ENCODE measurements at places on chromosomes 3 and 15.

- DNase-seq, result no peak
Measured at GRCh38 chr3:15726043-15726442, 71.7 kb downstream of the ANKRD28 start.

- DNase-seq, result no peak
Measured at GRCh38 chr3:78906245-78906644, 861.6 kb downstream of the ROBO1 start.

DNA sequence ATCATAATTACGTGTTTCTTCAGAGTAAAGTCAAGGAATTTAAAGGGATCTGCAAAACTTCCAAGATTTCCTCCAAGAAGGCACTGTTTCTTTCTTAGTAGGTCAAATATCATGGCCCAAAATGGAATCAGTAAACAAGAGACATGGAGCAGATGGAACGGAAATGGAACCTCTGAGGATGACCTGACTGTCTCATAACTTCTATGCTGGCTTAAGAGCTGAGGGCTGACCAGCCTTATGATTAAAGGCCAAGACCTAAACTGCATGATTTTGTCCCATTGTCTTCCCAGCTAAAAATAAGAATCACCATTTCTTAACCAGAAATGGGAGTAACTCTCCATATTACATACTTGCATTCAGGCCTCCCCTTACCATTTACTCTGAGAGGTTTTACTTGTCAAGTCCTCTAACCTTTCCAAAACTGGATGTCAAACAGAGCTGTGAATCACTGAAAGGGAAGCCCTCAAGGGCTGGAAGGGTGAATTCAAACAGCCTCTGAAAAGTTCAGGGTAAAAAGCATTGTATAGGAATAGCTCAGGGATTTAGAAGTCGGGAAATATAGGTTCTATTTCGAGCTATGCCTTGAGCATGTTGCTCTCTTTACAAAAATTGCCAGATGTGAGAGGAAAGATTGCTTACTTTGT is 103.7 kb downstream of the MEIS2 start:
- no peak for DNase-seq

GRCh38 chr3:176046703-176047102 is 1150.6 kb downstream of the TBL1XR1 start:
- no peak for DNase-seq

GRCh38 chr3:60798456-60798855 is 452.8 kb downstream of the FHIT start:
- no peak for DNase-seq

DNA sequence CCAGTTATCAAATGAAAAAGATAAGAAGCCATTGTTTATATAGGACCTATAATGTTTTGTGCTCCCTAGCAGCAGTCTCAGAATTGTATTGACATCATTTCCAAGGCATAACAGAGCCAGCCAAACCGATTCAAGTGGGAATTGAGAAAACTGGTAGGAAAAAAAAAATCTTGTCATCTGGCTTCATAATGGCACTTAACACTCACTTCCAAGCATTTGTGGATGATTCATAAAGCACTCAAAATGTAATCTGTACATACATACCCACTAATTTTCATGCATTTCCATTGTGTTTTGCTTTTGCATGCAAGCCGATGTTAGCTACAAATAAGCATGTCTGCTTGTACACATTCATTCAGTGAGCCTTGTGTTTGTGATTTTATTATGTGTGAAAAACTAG is 18.6 kb upstream of the TRPC1 start:
- no peak for DNase-seq

GRCh38 chr15:62498712-62499111 is 333.6 kb upstream of the C2CD4B start:
- DNase-seq, result no peak

- DNase-seq, result no peak
Measured at GRCh38 chr3:13075318-13075717, 2.1 kb upstream of the IQSEC1 start.

DNA sequence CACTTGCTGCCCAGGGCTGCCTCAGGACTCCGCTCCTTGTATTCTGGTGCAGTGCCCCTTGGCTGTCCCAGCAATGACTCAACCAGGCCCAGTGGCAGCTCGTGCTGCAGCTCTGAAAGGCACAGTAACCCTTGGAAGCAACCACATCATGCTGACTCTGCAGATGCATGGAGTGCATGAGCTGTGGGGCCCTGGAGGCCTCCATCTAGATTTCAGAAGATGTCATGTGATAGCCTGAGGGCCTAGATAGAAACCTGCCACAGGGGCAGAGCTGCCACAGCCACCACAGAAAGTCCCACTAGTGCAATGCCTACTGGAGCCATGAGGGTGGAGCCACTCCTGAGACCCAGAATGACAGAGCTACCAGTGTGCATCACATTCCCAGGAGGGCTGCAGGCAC is 117.1 kb upstream of the SMAD3 start:
- DNase-seq, result peak; percentile 78

GRCh38 chr15:64739156-64739555 is 36.2 kb downstream of the RBPMS2 start:
- DNase-seq, result no peak

GRCh38 chr3:172516318-172517214 is 6.7 kb downstream of the TNFSF10 start:
- DNase-seq, result peak; percentile 96

DNA sequence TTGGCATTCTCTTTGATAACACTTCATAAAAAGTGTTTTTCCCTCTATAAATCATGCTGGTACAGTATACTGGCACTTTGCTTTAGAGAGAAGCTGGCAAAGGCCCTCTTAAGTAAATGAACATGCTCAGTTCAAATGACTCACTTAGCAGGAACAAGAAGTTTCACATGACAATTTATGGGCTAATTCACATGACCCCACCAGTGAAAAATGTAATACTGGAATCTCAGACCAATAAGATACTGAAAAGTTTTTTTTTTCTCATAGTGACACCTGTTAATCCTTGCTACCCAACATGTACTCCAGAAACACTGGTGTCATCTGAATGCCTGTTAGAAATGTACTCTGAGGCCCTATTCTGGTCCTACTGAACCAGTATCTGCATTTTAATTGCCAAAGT is 13.9 kb downstream of the BTBD1 start:
- DNase-seq, result no peak

GRCh38 chr3:46321461-46322104 is 32.3 kb upstream of the CCR2 start:
- DNase-seq, result no peak

DNA sequence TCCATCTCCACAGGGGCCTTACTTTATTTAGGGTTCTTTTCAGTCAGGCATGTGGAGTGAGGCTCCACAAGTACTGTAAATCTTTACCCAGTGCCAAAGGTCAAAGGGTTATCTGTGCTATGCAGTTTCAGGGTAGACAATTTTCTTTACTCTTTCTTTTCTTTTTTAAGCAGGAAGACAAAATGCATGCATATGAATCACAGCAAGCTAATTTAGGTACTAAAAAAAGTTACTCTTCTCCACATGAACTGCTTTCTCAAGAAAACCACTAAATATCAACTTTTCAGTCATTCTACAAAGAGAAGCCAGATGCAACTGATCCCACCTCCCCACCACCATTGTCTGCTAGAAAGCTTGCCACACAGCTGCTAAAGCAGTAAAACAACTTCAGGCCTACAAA is 73.3 kb upstream of the PYGO1 start:
- DNase-seq, result peak; percentile 15

GRCh38 chr3:38950581-38950980 is 101.2 kb downstream of the SCN11A start:
- no peak for DNase-seq

GRCh38 chr3:155809181-155809580 is 3.1 kb upstream of the C3orf33 start:
- no peak for DNase-seq

DNA sequence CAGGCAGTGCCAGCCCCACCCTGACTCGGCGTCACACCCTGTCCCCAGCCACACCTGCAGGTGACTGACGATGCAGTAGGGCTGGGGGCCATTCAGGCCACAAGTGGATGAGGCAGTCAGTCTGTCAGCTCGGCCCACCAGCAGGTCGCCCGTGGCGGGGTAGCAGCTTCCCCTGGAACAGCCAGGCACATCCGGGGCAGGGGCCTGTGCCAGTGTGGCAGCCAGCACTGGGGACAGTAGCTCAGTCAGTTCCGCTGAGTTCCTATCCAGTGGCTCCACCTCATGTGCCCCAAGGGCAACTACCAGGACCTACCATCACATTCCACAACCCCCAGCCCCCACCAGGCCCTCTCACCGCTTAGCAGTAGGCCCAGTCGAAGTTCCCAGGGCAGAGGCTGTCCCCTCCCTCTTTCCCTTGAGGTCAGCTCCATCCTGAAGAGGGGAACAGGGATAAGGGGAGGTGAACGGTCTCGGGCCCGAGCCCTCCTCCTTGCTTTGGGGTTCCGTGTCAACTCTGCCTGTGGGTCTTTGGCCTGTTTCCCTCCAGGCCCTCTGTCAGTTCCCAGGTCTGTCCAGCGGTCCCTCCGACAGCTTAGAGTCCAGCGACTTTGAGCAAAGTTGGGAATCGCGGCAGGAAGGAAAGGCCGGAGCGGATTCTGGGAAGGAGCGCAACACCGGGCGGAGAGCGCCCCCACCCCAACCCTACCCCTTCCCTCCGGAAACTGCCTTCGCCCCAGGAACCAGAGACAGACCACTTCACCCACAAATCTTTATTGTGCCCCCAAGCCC is at the start of gene LAMB2:
LAMB2 (minus strand) TSS at position 614 of the 789 bp plus-strand sequence; CDS start at position 431, 183 bp downstream.
- peak; percentile 93 for DNase-seq

- DNase-seq, result no peak
Measured at GRCh38 chr3:193874512-193874911, 261.4 kb upstream of the HES1 start.

DNA sequence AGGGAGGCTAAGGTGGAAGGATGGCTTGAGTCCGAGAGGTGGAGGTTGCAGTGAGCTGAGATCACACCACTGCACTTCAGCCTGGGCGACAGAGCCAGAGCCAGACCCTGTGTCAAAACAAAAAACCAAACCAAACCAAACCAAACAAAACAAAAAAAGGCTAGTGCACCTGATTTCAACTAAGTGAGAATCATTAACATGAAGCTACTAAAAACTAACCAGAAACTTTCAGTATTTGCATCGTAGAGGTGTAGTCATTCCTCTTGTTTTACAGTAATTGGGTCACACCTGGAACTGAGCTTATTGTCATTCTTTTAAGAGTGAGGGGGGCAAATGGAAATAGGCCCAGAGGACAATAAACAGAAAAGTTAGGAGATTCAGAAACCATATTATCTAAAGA is 58.5 kb downstream of the ST6GAL1 start:
- DNase-seq, result no peak

DNA sequence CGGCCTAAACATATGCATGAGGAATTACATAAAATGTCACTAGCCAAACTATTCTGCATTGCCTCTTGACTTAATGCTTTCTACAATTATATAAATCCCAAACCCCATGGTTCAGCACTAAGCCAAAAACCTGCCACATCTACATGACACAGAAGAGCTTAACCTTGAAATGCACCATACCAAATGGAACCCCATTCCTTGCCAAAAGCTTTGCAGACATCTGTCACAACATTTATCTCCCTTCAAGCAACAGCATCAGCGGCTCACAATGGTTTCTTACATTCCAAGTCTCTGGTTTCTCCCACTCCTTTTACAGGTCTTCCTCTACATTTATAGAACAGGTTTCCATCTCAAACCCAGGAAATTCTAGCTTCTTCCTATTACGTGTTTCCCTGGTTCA is 58.4 kb upstream of the GYG1 start:
- DNase-seq, result no peak

DNA sequence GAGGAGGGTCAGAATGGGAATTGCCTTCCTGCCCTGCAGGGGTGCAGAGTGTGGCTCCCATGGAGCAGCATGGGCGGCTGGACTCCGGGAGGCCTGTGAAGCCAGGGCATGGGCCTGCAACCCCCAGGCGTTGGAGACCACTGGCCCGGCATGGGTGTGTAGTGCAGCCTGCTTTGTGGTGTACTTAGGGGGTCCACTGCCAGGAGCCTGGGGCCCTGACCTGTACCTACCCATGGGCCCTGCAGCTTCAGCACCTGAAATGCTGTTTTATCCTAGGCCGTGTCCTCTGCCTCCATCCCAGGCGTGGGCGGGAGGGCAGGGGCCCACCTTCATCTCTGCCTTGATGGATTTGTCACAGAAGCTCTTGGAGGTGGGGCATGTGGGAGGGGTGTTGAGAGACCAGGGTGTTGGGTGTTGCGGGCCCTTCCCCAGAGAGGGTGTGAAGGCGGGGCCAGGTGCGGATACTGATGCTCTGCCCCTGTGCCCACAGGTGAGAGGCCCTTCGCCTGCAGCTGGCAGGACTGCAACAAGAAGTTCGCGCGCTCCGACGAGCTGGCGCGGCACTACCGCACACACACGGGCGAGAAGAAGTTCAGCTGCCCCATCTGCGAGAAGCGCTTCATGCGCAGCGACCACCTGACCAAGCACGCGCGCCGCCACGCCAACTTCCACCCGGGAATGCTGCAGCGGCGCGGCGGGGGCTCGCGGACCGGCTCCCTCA is 45.0 kb downstream of the KLF13 start:
- DNase-seq, result no peak

DNA sequence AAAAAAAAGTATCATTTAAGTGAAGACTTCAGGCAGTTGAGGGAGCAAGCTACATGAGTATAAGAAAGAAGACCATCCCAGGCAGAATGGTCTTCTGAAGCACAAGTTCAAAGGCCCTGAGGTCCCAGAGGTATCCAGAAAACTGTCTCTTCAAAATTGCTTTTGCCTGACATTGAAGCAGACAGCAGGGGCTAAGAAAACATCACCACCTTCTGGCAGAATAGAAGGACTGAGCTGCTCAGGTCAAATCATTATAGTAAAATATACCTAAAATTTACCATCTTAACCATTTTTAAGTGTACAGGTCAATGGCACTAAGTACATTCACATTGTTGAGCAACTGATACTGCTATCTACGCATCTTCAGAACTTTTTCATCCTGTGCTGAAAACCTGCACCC is 16.4 kb downstream of the GPR160 start:
- DNase-seq, result peak; percentile 26

GRCh38 chr15:58475573-58476524 is 44.1 kb downstream of the LIPC start:
- DNase-seq, result peak; percentile 87

GRCh38 chr3:134369231-134369741 is 5.0 kb downstream of the AMOTL2 start:
- DNase-seq, result peak; percentile 74

Data from RPMI7951 (cell line).